Thoracic aorta endothelial cell (primary cell): ENCODE measurements at places on chromosomes 3 and 15. TPM values are rescaled to one million over a fixed set of nuclear protein-coding genes. Genes with fewer than 3 reads are reported as not detected.

The KCNMB3 gene
- 1.5 and 1.6 TPM in 2 replicates for total RNA-seq

The SEMA3F gene
- 75.3 and 134 TPM in 2 replicates for total RNA-seq

The CHRFAM7A gene
- 5.3 and 5.7 TPM in 2 replicates for total RNA-seq

The TRIM42 gene
- not detected in 2 replicates for total RNA-seq

The WDR72 gene
- total RNA-seq: not detected in 2 replicates

The SNX33 gene
- total RNA-seq: 8.2 and 11.2 TPM in 2 replicates

The NRG4 gene
- not detected in 2 replicates for total RNA-seq

The RETNLB gene
- total RNA-seq: not detected in 2 replicates

The NSUN3 gene
- total RNA-seq: 15.7 and 16.4 TPM in 2 replicates

The TM4SF18 gene
- total RNA-seq: 156 and 234 TPM in 2 replicates

The STAB1 gene
- total RNA-seq: 213 and 215 TPM in 2 replicates

The ZNF445 gene
- total RNA-seq: 10.8 and 11.6 TPM in 2 replicates

The TMCO5A gene
- total RNA-seq: not detected in 2 replicates

The SPRED1 gene
- total RNA-seq: 36.7 and 39.6 TPM in 2 replicates

The SYNM gene
- 5.7 and 7.9 TPM in 2 replicates for total RNA-seq

The DLEC1 gene
- total RNA-seq: 0.14 TPM in 1 of 2 replicates, not detected in the other

The SLC27A2 gene
- total RNA-seq: 0.07 TPM in 1 of 2 replicates, not detected in the other

The DNAJA4 gene
- 7.2 and 10.6 TPM in 2 replicates for total RNA-seq

The SERINC4 gene
- not detected in 2 replicates for total RNA-seq

The SLC12A8 gene
- 0.29 and 0.80 TPM in 2 replicates for total RNA-seq

The CPN2 gene
- not detected in 2 replicates for total RNA-seq

The SMCO1 gene
- total RNA-seq: not detected in 2 replicates

The HACD2 gene
- total RNA-seq: 34.4 and 47.3 TPM in 2 replicates

The CCR4 gene
- under 0.01 and 0.22 TPM in 2 replicates for total RNA-seq

The FNDC3B gene
- 257 and 258 TPM in 2 replicates for total RNA-seq

The HYAL1 gene
- 3.7 and 5.0 TPM in 2 replicates for total RNA-seq

The C3orf80 gene
- total RNA-seq: not detected in 2 replicates

The OR4F6 gene
- not detected in 2 replicates for total RNA-seq

The GOLGA8G gene
- total RNA-seq: not detected in 2 replicates

The PTX3 gene
- 510 and 684 TPM in 2 replicates for total RNA-seq
